ENCODE measurements at places on chromosomes 11 and 22.
A peak's percentile ranks its signal among the peaks of the same experiment; 100 is the strongest.

DNA sequence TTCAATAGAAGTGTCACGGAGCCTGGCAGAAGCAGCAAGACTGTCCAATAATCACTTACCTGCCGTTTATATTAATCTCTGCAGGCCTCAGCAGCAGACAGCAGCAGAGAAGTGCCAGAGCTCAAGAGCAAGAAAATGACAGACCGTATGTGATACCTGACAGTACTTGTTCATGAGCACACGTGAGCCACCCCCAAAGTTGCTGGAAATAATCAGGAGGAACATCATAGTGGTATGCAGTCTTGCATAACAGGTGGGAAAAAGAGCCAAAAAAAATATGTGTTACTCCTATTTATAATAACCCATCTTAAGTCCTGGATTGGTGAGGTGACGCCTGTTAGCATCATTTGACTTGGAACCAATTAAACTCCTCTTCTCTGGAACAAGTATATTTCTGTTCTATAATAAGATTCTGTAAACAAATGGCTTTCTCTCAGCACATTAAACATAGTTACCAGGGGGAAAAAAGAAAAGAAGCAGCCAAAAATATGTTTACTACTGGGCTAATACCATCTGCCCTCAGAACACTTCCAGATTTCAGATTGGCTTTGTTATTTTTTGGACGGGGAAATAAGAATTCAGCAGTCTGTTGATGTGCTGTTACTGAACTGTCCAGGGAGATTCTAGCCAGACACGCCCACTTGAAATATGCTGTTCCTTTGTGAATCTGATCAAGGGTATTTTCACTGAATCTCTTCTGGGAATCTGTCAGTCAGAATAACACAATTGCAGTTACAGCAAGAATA is 7.9 kb upstream of the SLN start:
- DNase-seq = no peak

DNA sequence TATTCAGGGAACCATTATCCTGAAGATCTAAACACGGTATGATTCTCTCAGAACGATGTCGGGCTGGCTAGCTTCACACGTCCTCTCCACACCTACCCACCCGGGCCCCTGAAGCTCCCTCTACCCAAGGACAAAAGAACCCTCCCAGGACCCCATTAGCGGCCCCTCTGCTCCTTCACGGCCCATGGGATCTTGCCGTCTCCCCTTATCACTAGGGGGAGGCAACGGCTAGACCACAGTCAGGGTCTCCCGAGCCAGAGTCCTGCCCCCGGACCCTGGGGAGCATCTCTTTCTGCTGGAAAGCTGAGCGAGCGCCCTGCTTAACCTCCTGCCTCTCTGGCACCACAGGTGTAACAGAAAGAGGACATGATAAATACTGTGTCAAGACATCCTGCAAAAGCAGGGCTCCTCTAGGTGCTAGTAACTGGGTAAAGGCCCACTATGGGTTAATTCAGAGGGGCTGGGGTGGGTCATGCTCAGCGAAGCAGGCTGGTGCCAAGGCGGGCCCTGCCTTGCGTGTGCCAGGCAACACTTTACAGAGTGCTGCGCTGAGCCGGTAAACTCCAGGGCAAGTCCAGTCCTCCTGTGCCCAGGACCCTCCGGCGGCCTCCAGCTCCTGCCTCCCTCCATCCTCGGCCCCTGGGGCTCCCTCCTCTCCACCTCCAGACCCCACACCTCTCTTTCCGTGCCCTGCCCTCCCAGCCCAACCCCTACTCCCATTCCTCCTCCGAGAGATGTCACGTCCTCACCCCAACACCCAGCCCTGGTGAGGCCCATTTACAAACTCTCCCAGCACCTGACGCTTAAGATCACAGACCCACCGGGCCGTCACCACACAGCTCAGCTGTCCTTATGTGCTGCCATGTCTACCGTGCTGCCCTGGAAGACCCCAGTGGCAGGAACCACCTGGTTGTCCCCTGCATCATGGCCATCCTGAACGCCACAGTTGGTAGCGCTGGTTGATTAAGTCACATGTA is 3.0 kb downstream of the TOLLIP start:
- no peak for DNase-seq

DNA sequence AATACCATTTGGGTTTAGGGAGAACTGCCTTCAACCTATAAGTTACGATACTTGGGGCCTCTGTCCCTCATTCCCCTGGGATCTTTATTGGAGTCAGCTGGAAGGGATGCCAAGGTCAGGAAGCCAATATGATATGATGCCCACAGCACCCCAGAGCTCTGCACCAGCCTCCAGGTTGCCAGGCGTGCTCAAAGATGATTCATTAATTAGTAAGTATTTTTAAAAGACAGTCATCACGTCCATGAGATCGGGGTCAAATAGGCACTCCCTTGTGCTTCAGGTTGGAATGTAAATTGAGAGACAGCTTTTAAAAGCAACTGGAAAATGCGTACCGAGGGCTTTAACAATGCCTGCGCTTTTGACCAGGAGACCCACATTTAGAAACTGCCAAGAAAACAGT is 57.0 kb upstream of the CD5 start:
- DNase-seq = no peak

GRCh38 chr22:50400406-50400805 is 57.3 kb downstream of the PPP6R2 start:
- DNase-seq = no peak

GRCh38 chr11:8392886-8393285 is 129.2 kb upstream of the LMO1 start:
- no peak for DNase-seq

DNA sequence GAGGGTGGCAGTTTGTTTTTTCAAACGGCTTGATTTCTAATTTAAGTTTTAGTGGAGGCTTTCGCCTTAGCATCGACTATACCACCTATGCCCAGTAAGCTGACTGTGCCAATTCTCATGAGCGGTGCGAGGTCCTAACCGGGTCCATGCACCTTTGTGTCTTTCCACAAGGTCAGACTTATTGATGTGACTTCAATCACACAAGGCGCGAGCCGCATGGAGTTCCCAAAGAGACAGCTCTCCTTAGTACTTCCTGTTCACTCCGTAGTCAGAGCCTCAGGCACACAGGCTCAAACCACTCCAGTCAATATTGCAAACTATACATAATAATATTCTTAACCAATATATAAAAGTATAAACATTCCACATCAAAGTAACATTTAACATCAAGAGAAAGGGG is 18.2 kb downstream of the ST14 start:
- DNase-seq = no peak

DNA sequence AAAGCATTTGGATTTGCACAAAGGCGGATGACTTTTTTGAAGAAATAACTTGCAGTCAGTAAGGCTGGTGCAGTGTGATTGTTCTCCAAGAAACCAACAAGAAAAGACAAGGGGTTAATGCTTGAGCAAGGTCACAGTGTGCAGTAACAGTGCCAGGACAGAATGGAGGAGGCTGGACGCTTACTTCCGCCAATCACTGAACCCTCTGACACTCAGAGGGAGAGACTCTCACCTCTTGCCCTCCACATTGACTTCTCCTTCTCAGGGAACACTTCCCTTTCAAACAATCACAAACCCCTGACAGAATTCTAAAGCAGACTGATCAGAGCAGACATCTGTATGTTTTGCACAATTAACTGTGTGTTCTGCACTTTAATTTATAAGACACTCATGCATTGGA is 228.4 kb downstream of the BLID start:
- DNase-seq = no peak

DNA sequence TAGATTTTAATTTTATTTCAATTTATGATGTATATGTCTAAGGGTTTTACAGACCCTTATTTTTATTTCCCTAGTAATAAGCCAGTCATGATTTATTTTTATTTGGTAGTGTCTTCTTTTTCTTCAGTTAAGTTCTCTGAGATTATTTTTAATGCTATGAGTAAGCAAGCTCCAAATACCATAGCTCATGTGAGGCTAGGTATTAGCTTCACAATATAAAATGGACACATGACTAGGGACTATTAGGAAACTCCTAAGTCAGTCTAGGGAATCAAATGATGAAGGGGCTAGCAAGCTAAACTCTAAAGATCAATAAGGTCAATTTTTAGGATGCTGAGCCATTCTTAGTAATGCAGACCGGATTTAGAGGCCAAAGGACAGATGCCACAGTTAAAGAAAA is 45.9 kb downstream of the CKAP5 start:
- DNase-seq = no peak

GRCh38 chr22:20610243-20610686 is 102.9 kb downstream of the MED15 start:
- DNase-seq = peak; percentile 20

- DNase-seq = no peak
These were observed 1.2 kb downstream of the SYVN1 start for GRCh38 chr11:65132988-65133700.

GRCh38 chr11:69307871-69308431 is 14.0 kb downstream of the MYEOV start:
- DNase-seq = no peak

DNA sequence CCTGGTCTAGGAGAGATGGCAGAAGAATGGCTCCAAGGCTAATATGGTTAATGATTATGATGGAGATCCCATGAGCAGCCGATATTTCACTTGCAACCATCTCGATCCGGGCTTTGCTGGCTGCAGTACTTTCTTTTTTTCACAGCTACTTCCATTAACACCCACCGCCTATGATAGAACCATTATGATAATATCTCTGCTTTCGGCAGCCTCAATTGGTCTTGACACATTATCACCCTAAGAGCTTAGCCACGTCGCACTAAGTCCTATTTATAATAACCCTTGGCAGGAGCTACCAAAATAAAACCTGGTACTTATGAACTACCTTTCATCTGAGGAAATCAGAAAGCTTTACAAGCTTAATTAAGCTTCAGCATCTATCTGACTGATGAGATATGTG is 7.6 kb upstream of the FJX1 start:
- DNase-seq = no peak

DNA sequence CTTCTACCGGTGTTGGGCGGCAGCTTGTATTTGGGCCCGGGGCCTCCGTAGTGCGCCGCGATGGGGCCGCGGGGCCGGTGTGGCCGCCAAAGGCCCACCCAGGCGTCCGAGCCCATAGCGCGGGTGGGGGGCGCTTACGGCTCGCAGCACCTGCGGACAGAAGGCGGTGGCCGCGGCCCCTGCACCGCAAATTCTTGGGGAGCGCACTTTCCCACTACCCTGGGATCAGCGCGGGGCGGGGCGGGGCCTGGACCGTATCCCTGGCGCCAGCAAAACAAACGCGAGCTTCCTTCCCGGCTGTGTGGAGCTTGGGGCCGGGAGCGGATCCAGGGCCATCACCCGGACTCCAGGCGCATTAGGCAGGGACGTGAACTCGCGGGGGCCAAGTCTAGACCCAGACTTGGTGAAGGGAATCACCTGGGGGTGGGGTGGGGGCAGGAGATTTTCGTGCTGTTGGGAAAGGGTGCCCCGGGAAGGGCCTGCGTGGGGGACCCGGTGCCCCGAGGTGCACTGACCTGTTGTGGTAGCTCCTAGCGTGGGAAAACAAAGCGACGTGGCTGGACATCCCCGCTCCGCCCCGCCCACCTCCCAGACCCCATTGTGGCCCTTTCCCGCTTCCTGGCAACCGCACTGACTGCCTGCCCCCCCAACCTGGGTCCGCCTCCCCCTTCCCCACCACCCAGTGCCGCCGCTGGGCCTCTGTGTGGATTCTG is 2.3 kb upstream of the TYMP start:
- DNase-seq = peak; percentile 34

DNA sequence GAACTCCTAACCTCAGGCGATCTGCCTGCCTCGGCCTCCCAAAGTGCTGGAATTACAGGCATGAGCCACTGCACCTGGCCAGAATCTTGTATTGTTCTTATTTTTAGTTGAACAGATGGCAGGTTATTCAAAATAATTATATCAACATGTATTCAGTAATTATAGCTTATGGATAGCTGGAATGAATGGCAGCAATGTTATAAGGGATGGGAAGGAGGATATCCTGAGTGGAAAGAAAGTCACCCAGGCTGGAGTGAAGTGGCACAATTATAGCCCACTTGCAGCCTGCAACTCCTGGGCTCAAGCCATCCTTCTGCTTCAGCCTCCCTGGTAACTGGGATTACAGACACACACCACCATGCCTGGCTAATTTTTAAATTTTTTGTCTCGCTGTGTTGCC is 88.1 kb downstream of the MED15 start:
- DNase-seq = no peak

DNA sequence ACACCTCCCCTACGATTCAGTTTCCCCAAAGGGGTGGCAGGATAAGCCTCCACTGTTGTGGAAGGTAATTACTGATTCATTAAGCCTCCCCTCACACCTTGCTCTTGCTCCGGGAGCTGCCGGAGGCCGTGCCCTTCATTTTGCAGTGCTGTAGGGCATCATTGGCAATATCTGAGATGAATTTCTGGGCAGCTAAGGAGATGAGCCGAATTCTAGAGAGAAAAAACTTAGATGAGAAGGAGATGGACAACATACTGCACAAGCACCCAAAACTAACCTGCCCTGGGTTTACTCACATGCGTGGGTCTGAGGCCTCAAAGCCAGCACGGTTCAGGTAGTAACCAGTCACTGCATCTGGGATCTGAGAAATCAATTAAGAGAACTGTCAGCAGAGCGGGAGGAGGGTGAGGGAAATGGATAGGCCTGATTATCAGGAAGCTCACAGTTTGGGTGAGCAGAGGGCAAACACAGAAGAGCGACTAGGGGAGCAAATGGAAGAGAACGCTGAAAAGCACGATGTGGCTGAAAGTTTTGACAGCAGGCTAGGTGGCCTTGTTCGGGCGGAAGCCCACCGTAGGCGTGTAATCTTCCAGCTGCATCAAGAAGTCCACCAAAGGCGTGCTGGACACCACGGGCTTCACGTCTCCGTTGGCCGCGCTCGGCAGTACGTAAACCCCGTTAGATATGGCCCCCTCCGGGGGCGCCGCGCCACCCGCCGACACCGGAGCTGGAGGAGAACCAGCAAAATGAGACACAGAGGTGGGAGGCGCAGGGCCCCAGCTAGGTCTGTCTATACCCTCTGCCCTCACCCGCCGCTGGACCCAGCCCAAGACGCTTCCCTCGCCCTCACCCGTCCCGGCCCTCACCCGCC is 689 bp downstream of the TAF10 start:
- no peak for DNase-seq

DNA sequence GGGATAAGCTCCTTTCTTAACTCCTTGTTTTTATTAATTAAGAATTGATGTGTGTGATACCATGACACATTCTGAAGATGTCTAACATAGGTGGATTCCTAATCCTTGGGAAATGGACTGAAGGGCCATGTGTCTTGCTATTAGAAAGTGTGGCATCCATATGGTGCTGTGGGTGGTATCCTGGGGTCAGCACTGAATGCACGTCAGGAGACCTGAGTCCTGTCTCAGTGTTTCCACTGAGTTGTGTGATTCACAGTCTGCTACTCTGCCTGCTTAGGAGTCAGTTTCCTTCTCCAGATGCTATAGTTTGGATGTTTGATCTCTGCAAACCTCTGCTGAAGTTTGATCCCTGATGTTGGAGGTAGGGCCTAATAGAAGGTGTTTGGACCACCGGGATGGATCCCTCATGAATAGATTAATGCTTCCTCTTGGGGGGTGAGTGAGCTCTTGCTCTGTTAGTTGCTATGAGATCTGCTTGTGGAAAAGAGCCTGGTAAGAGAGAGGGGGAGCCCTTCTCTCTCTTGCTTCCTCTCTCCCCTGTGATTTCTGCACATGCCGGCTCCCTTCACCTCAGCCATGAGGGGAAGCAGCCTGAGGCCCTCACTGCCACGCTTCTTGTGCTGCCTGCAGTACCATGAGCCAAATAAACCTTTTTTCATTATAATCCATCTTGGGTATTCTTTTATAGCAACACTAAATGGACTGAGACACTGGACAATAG is 666.5 kb downstream of the NTM start:
- DNase-seq = no peak
